Glomerular endothelial cell (primary cell): ENCODE measurements at places on chromosomes 5 and 9.

DNA sequence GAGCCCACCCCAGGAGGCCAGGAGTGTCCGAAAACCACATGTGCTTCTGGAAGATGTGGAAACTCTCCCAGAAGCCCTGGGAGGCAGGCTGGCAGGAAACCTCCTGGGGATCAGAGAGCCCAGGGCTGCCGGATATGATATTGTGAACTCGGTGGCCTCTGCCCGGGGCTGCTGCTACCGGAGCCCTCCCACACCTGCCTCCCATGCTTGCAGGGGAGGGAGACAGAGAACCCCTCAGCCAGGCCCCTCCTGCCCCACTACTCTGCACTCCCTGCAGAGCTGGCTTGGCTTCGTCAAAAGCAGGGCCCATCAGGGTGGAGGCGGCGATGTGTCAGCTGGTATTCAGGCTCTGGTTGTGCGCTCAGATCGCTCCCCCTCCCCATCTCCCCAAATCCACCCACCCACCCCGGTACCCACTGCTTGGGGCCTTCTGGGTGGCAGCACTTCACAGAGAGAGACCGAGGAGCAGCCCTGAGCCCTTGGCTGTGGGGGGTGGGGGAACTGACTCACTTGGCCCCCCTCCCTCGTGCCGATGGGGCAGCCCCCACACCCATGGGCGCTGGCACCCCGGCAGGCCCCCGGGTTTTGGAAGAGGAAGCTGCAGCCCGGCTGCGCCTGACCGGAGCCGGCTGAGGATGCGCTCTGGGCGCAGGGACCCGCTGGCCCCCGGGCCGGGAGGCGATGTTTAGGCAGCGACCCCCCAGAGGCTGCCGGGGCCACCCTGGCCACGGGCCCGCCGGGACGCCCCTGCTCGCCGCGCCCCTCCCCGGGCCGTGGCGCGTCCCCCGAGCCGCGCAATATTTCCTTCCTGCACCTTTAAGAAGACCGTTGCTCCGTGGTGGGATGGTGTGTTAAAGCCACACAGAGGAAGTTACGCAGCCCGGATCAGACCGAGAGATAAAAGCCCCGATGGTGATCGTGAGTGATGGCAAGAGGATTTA lies 786 bp upstream of the NTNG2 start:
- DNase-seq = no peak

DNA sequence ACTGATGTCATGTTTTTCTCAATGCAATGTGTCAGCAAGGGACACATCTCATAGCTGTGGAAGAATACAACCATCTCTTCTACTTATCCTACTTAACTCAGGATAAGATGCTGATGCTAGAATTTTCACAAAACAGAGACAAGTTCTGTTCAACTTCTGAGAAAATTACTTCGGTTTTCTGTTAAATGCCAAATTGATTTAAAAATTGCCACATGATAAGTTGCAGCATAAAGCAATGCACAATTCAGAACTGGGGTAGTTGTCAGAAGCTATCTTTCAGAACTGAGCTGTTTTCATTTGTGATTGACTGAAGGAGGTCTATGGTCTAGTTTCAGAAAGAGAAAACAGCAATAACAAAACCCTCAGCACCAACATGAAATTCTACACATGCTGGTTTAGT lies 954.8 kb upstream of the C9orf72 start:
- no peak for DNase-seq

- DNase-seq = no peak
These were observed 31.2 kb upstream of the OTP start for GRCh38 chr5:77669677-77670076.

DNA sequence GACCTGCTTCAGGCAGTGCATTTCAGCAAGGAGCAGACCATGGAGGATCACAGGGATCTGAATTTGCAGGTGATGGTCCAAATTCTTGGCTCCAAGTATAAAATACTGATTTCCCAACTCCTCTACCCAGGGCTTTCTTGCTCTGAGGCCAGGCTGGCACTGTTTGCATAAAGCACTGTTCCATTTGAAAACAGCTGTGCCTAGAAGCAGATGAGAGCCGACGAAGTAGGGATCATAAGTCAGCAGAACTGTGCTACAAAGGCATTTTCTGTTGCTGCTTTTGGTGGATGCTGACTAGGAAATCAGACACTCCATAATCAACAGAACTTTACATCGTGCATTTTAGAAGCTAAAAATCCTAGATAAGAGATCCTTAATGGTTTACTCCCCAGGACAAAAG lies 126.4 kb downstream of the MAT2B start:
- no peak for DNase-seq

DNA sequence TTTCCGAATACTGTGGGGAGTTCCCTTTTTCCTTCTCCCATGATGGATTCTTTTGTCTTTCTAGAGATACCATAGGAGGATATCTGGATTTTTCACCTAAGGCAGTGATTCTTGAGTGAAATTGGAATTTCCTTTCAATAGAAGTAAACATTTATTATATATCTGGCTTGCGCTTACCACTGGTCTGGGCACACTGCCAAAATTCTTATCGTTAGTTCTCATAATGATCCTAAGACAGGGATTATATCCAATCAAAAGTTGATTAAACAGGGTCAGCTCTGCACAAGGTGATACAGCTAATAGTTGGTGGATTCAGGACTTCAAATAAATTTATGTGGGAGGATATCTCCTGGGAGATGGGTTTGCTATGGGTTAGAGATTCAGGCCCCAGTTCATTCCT lies 9.6 kb downstream of the TLE4 start:
- DNase-seq = peak; percentile 71

- no peak for DNase-seq
These were observed 1.8 kb downstream of the MARCHF6 start for GRCh38 chr5:10355071-10355889.

- DNase-seq = no peak
These were observed 37.8 kb upstream of the SPDL1 start for GRCh38 chr5:169545762-169546161.

GRCh38 chr5:92147266-92147665 lies 764.1 kb upstream of the ARRDC3 start:
- DNase-seq = no peak

DNA sequence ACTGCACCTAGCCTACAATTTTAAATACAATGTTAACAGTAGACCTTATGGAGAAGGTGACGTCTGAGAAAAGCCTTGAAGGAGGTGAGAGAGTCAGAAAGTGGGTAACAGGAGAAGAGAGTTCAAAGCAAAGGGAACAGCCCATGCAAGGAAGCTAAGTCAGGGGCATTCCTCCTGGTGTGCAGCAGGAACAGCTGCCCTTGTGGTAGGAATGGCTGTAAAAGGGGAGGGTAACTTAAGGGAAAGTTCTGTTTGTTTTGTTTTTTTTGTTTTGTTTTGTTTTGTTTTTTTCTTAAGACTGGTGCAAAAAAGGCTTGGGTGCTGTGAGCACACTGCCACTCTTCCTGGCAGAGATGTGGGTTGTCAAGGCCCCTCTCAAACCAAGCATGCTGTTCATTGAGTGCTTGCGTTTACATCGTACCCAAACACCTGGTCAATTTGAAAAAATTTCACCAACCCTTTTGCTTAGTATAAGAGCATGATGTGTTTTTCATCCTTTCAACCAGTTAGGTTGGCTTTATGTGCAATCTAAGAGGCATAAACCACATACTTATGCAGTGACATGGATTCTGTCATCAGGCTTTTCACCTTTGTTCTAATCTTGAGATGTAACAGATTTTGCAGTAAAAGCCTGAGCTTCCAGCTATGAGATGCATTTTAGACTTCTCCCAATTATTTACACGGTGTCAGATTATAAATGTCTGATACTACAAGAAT lies 279.7 kb downstream of the GLIS3 start:
- DNase-seq = no peak
